ENCODE measurements at places on chromosomes 2 and 18. TPM values are rescaled to one million over a fixed set of nuclear protein-coding genes. Genes with fewer than 3 reads are reported as not detected.

DNA sequence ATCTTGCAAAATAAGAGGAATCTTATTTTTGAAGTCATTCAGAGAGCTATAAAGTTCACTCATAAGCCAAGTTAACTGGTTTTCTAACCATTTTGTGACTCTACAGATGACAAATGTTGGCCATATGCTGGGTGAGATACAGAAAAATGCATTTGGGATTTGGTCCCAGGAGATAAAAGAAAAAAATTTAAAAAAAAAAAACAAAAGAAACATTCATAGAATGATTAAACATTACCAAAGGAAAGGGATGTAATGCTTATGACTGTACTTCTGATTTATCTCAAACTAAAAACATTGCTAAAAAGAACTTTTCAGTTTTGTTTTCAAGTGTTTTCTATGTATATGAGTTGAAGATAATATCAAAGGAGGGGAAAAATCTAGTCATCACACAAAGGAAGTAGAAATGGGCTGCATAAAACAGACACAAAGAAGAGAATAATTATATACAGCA, 43.1 kb downstream of the PELI1 start:
- DNase-seq: no peak

DNA sequence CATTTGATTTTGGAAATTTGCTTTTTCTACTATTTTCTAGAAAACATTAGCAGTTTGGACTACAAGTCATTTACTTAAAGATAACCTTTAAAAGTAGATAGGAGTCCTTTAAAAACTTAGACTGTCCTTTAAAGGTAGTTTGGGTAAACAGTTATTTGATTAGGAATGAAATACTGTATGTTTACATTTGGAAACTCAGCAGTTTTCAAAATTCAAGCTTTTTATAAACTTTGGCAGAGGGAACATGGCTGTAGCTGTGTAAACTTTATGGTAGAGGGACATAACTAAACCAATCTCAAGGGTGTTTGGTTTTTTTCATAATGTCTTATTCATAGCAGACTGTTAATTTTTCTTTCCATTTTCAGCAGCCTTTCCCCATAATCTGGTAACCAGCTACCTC, 90.7 kb downstream of the SMCHD1 start:
- no peak for DNase-seq

Gene ASAP2
- total RNA-seq: 0.14 TPM

DNA sequence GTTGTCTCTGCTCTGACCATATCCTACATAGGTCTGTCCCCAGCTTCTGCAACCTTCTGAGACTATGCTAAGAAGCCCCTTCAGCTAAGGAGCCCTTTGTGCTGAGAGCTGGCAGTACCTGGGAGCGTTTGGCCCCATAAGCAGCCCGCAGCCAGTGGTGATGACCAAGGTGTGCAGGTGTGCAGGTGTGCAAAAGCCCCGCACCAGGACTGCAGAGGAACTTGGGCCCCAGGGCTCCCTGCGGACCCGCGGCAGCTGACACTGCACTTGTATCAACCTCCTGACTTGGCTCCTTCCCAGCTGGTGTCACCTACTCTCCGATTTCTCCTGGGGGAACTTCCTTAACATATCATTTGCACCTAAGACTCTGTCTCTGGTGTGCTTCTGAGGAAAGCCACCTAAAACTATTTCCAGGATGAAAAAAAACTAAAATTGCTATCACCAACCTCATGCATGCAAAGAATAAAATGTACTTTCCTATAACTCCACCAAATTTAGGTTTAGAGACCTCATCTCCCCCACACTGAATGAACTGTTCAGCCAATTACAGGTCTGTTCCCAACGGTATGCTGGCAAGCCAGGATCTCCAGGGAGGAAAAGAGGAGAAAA, 16.1 kb upstream of the GNAL start:
- no peak for DNase-seq

- no peak for DNase-seq
These were observed 199.7 kb upstream of the BOD1L2 start for GRCh38 chr18:56947236-56947635.

- no peak for DNase-seq
These were observed 1029.9 kb upstream of the PIK3C3 start for GRCh38 chr18:40925071-40925541.

- DNase-seq: no peak
These were observed 167.5 kb downstream of the AGAP1 start for GRCh38 chr2:235661167-235661937.

Gene ABHD1
- total RNA-seq: 0.17 TPM

Data from activated naive CD4-positive, alpha-beta T cell treated with anti-CD3 and anti-CD28 coated beads for 36 hours (primary cell).